ENCODE measurements at places on chromosomes 5 and 9.
A peak's percentile ranks its signal among the peaks of the same experiment; 100 is the strongest.

DNA sequence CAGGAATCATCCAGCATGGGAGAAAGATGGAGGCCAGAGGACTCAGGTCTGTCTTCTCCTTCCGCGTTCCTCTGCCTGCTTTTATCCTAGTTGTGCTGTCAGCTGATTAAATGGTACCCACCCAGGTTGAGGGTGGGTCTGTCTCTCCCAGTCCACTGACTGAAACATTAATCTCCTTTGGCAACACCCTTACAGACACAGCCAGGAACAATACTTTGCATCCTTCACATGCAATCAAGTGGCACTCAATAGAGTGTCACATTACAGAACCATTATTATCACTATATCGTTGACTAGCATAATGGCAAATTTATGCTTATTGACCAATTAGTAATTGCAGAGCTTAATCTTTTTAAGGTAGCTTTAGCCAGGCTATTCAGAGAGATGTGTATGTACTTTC is 64.8 kb downstream of the UNC13B start:
- DNase-seq, result no peak

GRCh38 chr5:77139001-77139400 is 51.9 kb upstream of the ZBED3 start:
- DNase-seq, result peak; percentile 18

GRCh38 chr9:16885931-16886330 is 15.5 kb upstream of the BNC2 start:
- no peak for DNase-seq

DNA sequence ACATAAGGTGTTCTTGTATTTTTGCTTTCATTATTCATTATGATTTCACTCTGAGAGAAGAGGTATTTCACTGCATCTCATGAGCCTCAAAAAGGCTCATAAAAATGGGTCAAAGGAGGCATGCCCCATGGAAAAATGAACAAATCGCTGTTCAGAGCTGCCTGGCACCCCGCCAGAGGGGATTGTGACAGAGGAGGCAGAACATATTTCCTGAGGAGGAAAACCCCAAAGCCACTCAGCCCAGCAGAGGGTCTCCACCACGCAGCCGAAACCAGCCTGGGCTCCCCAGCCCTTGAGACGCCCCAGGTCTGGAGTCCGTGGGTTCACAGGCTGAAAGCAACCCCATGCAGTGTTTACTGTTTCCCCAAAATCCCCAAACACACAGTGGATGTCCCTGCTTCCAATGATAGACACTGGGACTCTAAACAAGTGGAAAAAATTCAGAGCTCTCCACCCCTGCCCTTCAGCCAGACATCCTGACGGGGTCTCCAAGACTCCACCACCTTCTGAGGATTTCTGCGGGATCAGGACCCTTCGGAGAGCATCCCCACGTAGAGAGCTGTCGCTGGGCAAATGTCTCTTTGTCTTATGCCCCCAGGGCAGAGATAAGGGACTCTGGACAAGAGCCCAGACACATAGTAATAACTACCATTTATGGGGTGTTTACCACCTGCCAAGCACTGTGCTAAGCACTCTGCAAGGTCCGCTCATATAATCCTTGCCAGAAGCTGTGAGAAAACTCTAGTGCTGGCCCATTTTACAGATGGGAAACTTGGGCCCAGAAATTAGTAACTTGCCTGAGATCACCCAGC is 122.3 kb downstream of the PAX5 start:
- no peak for DNase-seq

GRCh38 chr5:19018822-19019221 is 969.2 kb downstream of the CDH18 start:
- no peak for DNase-seq

GRCh38 chr5:142819825-142820224 is 49.6 kb downstream of the ARHGAP26 start:
- DNase-seq, result no peak

GRCh38 chr5:2651116-2651515 is 100.4 kb downstream of the IRX2 start:
- DNase-seq, result no peak

GRCh38 chr9:104099630-104100029 is 5.5 kb downstream of the SMC2 start:
- DNase-seq, result no peak

Measured in NCI-H2171 (cell line).